ENCODE measurements at places on chromosomes 12 and 14. TPM values are rescaled to one million over a fixed set of nuclear protein-coding genes. Genes with fewer than 3 reads are reported as not detected.
A peak's percentile ranks its signal among the peaks of the same experiment; 100 is the strongest.

- DNase-seq = no peak
Observed at GRCh38 chr12:25115677-25116076, 79.3 kb downstream of the DNAI7 start.

- DNase-seq = peak; percentile 30
Observed at GRCh38 chr12:70365648-70366518, at the start of gene KCNMB4. Gene KCNMB4 (plus strand): TSS chr12:70366290. CDS start chr12:70366735, 445 bp downstream.

GRCh38 chr12:72144553-72144952 is 127.6 kb upstream of the TRHDE start:
- no peak for DNase-seq

DNA sequence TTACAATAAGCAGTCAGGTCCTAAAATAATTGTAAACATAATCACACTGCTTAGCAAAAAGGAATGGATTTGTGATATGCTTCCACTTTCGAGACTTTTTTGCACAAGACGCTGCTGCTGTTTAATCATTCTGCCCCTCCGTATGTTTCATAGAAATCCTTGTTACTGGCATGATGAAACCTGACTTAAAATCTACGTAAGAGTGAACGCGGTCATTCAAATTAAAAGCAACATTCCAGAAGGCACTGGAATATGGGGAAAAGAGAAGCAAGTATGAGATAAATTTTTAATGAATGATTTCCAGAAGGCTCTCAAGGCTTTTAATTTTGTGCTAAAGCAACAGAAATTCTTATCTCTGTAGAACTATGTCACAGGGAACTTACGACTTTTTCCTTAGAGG is 1.1 kb downstream of the CNIH1 start:
- DNase-seq = no peak

DNA sequence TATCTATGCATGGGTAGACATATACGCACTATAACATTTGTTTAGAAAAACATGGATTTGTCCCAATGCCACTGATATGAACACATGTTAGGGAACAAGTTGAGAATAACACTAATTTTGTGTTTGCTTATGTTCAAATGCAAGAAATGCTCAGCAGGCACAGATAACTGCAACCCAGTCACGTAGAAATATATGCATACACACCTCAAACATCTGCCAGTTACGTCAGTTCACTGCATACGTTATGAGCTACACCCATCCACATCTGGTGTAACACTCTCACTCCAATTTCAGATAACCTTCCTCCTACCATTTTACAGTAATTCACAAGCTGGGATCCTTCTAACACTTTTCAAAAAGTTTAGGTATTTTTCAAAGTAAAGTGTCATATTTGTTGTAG is 10.7 kb downstream of the PAWR start:
- DNase-seq = no peak

DNA sequence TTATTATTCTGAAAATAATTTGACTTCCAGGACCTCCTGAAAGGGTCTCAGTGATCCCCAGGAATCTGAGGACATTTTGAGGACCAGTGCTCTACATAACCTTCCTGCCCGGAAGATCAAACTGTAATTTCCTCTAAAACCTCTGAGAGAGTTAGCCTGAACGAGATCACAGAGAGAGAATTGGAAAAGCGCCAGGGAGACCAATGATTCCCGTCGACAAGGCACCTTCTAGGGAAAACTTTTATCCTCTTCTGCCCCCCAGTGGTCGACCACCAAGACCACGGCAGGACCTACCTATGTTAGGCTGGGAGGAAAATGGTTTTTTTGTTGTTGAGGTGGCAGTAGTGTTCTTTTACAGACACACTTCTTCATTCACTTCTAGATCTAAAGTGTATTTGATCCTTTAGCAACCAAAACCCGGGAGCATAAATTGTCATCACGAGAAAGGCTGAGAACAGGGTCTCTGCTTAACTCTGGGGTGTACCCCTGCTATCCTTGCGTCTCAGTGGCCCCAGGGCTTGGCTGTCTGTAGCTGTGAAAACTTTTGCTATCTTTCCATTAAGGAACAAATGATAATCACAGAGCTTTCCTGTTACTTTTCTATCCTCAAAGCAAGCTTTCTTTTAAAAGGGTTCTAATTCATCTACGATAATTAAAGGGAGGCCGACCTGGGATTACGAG is 62.9 kb upstream of the NID2 start:
- DNase-seq = peak; percentile 83

DNA sequence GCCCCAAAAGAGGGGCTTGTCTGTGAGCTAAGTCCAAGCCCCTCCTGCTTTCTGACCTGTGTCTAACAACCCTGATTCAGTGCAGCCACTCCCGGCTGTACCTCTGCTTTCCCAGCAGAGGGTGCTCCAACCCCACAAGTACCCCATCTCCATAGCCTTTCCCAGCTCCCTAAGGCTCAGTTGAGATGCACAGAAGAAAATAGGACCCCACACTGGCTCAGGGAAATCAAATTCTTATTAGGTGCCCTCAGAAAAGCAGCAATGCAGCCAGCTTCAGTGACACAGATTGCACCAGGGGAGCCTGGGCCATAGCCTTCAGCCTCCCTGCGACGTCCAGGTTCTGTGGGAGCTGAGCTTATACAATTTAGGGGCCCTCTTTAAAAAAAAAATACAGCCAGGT is 49.9 kb downstream of the LRRC74A start:
- peak; percentile 52 for DNase-seq

DNA sequence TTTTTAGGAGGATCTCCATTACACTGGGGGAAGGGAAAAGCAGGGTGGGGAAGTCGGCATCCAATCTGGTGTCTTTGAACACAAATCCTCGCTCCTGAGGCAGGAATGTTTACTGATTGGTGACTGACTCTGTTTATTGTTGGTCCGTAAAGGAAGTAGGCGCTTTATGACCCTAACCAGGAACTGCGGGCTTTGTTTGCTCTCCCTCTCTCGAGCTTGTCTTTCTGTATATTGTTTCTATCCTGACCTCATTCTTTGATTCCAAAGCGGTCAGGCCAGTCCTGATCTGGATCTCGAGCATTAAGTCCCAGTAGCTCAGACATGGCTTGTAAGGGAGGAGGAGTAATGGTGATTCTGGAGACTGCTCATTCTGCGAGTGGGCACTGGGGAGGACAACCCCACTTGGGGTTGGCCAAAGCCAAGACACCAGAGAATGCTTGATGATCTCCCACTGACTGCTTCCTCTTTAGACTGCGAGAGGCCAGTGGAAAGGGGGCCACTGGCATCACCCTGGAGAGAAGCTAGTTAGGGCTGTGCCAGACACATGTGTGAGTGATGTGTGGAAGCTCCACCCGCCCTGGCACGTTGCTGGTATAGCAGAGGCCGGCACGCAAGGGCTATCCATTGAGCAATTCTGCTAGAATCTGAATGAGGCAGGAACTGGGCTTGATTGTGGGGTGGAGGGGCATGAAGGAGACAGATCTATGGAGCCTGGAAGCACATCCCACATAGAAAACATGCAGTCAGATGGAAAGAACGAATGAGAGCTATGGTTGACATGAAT is 194.6 kb downstream of the PAX9 start:
- no peak for DNase-seq

DNA sequence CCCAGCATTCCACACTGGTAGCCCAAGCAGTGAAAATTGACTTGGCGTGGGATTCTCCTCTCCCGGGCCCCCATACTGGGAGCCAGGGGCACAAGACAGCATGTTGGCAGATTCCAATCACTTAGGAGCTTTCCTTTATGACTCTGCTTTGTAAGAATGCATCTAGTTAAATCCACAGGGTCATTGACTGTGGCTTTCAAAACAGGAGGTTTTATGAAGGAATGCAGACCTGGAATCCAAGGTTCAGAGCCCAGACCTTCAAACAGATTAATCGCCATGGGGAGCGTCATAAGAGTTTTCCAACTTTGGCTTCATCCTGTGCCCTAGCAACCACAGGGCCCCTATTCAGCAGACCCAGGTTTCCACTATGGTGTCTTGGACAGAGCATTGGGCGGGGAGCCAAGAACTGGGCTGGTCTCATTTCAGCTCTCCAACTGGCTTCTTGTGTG is 76.4 kb upstream of the RMST start:
- DNase-seq = no peak

DNA sequence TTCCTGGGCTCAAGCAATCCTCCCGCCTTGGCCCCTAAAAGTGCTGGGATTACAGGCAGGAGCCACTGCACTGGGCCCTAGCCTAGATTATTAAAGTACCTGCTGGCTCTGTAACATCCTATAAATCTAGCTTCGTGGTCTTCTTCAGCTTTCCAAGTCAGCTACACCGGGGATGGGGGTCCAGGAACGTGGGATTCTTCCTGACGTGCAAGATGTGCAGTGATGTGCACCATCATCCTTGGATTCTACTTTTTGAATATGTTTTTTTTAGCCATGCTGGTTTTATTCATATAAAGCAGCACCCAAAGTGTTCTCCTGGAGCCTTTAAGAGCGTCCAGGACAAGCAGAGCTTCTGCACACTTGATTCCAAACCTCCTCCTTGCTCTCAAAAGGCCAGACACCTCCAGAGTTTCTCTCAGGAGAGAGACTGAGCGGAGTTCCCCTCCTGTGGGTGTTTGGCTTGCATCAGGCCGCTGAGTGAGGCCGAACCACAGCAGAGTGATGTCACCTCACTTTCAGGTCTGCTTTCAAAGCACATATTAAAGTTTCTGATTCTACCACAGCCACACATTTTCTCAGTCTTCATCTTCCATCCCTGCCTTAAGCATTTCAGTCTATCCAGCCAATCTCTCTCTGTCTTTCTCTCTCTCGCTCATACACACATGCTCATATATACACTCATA is 33.4 kb downstream of the VCPKMT start:
- no peak for DNase-seq

- no peak for DNase-seq
Observed at GRCh38 chr14:34766060-34766459, 51.7 kb upstream of the CFL2 start.

- DNase-seq = no peak
Observed at GRCh38 chr12:3631759-3632158, 121.2 kb downstream of the CRACR2A start.

DNA sequence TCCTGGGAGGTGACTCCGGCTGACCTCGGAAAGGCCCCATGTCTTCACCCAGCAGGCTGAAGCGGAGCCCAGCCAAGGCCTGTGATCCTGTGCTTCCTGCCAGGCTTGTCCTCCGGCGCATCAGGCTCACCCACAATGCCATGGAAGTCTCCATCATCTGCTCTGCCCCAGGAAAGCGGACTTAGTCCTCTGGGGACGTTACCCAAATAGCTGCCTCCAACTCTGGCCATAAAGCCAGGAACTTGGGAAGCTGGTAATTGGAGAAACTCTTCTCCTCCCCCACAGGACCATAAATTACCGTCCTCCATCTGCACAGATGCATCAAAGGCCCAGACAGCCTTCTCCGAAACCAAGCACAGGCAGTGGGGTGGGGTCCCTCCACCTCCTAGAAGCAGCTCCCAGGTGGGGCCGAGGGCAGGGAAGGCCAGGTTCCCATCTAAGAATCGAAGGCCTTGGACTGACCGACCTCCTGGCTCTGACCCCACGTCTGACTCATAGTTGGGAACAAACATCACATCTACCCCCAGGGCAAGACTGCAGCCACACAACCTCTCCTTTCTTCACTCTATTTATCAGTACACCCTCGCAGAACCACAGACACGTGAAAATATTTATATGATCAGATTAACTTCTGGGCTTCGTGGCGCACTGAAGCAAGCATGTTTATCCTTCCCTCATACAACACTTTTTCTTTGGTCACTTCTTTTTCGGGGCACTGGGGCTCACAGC is 56.4 kb downstream of the PITPNM2 start:
- DNase-seq = peak; percentile 68

- peak; percentile 53 for DNase-seq
Observed at GRCh38 chr14:102320033-102320660, 601 bp downstream of the ZNF839 start.

Gene CDKN1B
- total RNA-seq = 40.7 TPM

Gene DAO
- not detected for total RNA-seq

Gene TSPAN19
- total RNA-seq = under 0.01 TPM

Gene OR6C74
- not detected for total RNA-seq
